ENCODE measurements at places on chromosomes 7 and 10. TPM values are rescaled to one million over a fixed set of nuclear protein-coding genes. Genes with fewer than 3 reads are reported as not detected.

GRCh38 chr10:49365675-49366415 lies 30.0 kb downstream of the DRGX start:
- no peak for DNase-seq

The LRMDA gene
- total RNA-seq = 3.9 TPM

GRCh38 chr10:48336978-48337599 lies 30.6 kb downstream of the MAPK8 start:
- no peak for DNase-seq

GRCh38 chr7:24754906-24755506 lies 2.3 kb downstream of the GSDME start:
- DNase-seq = no peak

GRCh38 chr7:66182920-66183319 lies 22.2 kb upstream of the TPST1 start:
- no peak for DNase-seq

GRCh38 chr7:42980514-42980913 lies 48.3 kb downstream of the MRPL32 start:
- no peak for DNase-seq

DNA sequence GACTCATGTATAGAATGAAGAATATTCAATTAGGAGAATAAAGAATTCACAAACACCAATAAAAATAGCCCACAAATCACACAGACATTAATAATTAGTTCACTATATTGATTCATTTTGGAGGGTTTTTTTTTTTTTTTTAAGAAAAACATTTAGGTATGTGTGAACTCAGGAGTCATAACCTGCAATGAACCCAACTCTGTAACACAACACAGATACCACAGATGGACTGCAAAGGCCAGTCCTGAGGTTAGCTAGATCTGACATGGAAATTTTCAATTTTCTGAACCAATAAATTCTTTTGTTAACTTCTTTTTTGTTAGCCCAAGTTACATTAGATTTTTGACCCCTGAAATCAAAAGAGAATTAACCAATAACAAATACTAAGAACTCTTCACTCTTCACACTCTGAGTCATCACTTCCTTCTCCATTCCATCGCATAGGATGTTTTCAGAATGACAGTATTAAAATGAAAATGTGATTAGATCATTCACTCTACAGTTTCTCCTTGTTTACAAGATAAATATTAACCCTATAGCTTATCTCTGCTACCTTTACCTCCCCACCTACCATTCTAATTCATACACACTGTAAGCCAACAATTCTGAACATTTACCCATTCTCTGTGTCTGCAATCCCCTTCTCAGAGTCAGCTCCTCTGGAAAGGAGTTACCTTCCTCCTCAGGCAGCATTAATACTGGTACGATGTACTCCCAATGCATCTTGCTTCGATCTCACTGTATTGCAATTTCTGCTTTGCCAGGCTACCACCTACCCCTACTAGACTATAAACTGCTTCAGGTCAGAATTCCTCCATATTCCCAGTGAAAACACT lies 141.5 kb downstream of the LRRN3 start:
- DNase-seq = no peak

- DNase-seq = no peak
Observed at GRCh38 chr7:14351167-14351566, 361.7 kb upstream of the ETV1 start.

- no peak for DNase-seq
Observed at GRCh38 chr7:134722786-134723322, 56.6 kb upstream of the CALD1 start.

GRCh38 chr10:78203915-78204818 lies 170.5 kb downstream of the RPS24 start:
- no peak for DNase-seq

- DNase-seq = no peak
Observed at GRCh38 chr7:3697472-3697871, 396.4 kb downstream of the SDK1 start.

- DNase-seq = peak; percentile 35
Observed at GRCh38 chr10:132687181-132687892, 98.6 kb downstream of the NKX6-2 start.

DNA sequence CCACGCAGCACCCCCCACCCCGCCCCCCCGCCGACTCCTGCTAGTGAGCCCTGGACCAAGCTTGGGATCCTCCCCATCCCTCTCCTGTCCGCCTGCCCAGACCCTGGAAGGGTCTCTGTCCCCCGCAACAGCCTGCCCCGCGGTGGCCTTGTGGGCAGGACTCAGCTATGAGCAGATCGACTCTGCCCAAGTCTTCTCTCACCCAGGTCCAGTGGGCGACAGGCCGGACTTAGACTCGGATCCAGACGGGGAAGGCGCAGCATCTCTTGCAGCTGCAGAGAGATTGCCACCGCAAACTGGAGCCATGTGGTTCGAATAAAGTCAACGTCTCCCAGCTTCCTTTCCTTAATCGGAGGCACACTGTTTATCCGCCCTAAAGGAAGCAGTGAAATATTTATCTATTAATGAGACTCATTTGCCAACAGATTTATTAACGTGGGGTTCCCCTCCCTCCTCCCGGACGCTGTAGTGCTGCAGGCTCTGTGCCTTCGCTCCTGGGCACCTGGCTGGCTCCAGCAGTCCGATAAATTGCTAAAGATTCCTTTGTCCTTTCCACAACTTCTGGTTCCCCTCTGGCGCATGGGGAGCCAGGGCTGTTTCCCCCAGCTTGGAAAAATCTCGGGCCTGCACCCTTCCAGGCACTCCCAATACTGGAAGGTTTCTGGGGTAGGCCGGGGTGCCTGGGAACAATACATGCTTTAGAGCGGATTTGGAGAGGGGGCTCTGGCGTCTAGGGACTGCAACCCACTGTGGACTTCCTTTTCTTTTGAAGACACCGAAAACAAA lies 634 bp upstream of the HOXA7 start:
- peak; percentile 31 for DNase-seq

DNA sequence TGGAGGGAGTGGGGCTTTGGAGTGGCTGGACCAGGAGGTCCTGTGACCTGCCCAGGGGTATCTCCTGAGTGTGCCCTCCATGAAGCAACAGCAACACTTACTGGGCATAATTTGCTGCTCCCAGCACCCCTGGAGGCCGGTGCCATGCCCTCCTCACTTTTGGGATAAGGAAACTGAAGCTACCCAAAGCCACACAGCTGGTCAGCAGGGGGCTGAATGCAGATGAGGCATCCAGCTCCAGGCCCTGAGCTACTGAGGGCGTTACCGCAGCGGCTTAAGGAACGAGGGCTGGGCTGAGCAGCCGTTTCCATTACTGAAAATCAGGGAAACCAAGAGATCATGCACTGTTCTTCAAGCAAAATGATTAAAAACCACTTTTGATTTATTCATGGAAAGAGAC lies 408.9 kb downstream of the GLRX3 start:
- no peak for DNase-seq

DNA sequence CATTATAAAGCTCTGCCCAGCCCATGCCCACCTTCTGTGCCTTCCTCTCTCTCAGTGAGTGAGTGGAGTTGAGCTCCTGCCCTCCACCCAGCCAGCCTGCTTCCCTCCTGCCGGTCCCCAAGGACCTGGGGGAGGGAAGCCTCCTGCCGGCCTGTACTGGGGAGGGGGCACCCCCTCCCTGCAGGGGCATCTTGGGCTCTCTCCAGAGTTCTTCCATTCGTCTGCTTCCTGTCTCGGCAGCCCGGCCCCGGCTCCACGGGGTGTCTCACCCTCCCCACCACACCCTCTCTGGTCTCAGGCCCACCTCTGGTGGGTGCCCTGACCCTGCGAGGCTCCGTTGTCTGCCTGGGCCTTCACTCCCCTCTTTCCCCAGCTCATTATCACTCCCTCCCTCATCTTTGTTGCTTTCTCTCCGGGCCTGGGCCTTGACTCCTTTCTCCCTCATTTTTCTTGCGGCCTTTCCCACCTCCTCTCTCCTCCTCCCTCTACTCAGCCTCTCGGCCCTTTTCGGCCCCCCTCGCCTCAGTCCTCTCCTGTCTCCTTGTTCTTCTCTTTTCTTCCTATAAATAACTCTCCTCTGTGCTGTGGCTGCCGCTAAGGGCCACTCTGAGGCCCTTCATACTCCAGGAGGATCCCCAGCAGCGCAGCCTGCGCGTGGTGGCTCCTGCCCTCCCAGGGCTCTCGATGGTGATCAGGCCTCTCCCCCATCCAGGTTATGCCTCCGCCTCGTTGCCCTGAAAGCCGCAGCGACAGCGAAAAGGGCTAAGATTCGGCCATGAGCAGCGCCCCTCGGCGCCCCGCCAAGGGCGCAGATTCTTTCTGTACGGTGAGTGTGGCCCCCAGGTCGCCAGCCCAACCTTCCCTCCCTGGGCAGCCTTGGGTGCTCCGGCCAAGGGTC lies 2.1 kb downstream of the SLC4A2 start:
- peak; percentile 73 for DNase-seq

The TAC1 gene
- not detected for total RNA-seq

DNA sequence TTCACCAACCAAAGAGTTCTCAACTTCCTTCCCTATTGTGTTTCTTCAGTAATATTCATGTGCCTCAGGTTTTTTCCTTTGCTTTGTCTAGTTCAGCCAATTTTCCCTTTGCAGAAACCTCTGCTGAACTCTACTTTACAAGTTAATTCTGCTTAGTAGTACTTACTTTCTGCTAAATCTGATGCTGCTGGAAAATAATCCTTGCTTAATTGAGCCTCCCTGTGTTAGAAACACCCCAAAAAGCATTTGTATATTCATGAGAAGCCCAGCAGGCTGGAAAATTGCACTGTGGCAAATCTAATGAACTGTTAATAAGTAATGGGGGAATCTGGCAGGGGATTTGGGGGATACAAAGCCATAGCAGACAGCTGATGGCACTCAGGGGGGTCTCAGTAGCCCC lies 78.5 kb downstream of the CDCA7L start:
- DNase-seq = no peak

- peak; percentile 83 for DNase-seq
Observed at GRCh38 chr10:87093632-87094372, 841 bp downstream of the GLUD1 start.

DNA sequence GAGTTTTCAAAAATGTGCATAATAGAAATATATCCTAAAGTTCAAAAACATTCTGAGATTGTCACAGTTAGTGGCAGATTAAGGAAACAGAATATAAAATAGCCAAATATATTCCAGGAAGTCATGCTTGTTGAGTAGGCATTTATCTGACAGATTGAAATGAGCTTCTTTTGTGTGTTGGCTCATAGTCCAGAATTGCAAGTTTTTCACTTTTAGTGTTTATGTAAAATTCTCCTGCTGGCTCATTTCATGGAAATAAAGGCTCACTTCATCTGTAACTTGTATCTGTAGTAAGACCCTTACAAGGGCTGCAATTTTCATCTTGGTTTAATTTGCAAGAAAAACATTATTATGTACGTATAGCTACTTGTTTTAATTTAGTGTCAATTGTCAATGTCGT lies 93.5 kb downstream of the MCU start:
- no peak for DNase-seq

The SUN3 gene
- total RNA-seq = not detected

DNA sequence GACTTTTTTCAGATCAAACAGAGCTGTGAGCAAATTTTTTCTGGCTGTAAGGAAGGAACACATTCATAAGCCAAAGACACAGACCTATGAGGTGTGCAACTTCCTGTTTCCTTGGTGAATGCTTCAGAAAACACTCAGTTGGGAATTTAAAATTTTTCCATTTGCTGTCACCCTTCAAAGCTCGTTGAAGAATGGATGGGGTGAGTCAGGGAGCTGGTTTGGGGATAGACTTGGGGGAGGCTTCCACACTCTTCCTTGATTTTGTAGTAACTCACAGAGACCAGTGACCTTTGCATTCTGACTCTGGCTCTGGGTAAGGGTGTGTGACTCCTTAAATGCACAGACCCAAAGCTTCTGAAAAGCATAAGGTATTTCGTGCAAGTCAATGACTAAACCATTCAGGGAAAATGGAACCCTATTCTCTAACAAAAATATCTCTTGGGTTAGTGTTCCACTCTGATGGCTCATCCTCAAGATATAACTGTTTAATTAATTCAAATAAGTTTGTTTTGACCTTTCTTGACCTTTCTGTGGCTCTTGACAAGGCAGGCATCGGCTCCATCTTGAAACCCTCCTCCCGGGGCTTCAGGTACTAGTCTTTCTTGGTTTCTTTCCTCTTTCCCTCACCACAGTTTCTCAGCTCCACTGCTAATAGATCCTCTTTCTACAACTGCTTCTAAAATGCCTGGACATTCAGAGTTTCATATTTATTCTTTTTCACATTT lies 227.8 kb upstream of the INHBA start:
- no peak for DNase-seq

DNA sequence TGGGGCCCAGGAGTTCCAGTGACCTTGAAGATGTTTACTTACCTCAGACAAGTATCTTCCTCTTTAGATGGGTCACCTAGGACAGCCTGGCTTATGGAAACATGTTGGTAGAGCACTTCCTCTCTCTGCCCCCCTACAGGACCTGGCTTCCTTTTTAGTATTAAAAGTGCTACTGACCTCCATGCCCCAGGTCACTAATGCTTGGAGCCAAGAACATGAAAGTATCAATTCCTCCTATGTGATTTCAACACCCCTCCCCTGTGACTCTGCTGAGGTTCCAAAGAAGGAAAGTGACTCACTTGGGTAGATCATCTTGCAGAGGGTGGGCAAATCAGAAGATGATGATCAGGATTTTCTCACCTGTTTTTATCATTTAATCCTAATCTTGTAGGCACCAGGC lies 125.3 kb upstream of the CCDC6 start:
- DNase-seq = no peak

DNA sequence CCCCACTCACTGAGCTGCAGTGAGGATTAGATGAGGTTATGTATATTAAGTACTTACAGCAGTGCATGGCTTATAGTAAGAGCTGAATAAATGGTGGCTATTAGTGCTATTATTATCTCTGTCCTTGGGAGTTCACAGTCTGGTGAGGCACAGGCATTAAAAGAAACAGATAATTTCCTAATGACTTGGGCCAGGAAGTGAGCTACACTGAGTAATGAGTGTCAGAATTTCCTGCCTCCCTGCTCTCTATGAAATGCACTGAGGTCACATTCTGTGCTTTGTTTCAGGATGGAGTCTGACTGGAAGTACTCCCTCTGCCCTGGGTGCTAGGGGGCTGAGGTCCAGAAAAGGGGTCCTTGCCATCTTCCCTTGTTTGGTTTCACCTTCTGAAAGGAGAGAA lies 48.7 kb upstream of the LOXL4 start:
- no peak for DNase-seq

The CLCN1 gene
- not detected for total RNA-seq

The PDGFA gene
- 24.1 TPM for total RNA-seq

DNA sequence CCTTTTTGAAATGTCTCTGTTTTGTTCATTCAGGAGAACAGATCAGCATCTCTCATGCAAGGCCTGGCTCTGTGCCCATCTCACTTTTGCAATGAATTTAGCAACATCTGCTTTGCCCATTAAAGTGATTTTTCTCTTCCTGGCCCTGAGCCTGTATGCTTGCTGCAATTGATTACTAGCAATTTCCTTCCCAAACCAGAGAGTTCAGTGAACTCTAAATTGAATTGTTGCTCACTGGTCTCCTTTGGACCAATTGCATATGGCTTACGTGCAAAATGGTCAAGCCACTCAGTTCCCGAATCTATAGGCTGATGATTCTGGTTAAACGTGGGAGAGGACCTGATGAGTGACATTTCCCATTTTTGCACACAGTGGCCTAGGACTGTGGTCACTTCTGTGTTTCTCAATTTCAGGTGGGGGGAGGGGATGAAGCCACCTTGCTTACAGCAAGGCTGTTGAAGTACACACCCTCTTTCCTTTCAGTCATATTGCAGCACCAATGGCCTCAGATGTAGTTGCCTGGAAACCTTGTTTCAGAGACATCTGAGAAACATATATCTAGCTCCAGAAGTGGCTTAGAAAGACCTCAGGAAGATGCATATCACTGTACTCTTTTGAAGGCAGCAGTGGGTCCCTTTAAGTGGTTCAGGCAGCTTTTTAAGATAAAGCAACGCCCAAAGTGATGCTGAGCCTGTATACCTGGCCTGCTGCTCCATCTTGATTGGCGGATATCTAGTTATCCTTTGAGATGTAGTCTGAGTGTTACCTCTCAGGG lies 201.4 kb downstream of the PTEN start:
- no peak for DNase-seq

The OR2A1 gene
- total RNA-seq = not detected
